ENCODE measurements at places on chromosomes 3 and 15.
A peak's percentile ranks its signal among the peaks of the same experiment; 100 is the strongest.

DNA sequence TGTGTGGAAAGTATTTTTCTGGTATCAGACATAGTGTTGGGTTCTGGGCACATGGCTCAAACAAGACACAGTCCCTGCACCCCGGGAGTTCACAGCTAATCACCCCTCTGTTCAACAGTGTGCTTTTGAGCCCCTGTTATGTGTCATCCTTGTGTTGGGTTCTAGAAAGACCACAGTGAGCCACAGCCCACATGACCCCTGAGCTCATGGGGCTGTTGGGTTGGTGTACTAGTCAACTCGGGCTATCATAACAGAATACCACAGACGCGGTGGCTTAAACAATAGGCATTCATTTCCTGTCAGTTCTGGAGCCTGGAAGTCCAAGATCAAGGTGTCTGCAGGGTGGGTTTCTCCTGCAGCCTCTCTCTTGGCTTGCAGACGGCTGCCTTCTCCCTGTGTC, 100.0 kb downstream of the DNAJB8 start:
- DNase-seq = no peak

DNA sequence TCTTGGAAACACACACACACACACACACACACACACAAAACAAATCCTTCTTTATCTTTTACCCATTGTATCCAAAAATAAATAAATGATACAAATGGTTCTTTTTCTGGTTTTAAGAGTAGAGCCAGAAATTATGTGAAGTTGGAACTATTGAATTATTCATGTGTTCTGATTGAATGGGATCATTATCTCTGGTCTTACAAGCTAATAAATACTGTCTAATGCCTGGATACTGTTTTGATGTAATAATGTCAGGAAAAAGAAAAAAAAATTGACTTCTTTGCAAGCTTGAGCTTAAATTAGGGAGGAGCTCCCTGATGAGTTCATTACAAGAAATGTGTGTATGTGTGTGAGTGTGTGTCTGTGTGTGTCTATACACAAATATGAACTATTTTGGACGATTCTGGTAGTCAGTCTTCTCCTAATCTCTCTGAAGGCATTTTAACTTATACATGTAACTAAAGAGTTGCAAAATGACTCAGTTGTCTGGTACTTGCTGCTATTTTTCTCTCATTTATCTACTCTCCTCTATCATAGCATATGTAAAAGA, 507.2 kb upstream of the AGTR1 start:
- DNase-seq = no peak

DNA sequence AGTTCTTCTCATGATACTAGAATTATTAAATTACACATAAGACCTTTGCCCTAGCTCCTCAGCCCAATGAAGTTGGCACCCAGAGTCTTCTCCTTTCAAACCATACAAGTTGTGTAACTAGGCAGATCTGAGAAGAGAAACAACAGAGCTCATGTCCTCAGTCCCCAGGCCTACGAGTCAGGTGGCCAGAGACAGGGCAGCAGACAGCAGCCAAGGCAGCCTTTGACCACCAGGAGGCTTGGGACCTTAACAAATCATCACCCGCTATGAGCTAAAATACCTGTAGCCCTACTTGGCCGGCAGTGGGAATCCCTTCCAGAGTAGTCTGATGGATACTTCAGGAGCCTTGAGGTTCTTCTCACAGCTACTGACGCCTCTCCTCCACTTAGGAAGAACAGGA, 18.3 kb downstream of the STIMATE start:
- DNase-seq = no peak

GRCh38 chr15:59976480-59977271, 27.4 kb upstream of the FOXB1 start:
- no peak for DNase-seq

DNA sequence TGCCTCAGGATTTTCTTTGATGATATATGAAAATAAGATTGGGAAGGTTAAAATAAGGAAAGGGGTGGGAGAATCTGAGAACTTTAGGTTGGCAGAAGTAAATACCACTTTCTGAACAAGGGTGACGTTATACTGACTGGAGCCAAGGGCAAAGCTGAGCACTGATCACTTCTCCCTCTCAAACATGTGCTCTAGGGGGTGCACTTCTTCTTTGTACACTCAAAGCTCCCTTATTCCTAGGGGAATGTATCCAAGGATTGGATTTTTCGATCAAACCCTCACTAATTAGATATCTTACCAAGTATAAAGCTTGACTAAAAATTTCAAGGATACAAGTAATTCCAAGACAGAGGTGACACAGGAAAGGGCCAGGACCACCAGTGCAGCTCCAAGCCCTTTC, 243.9 kb upstream of the UMPS start:
- DNase-seq = no peak

- no peak for DNase-seq
Observed at GRCh38 chr15:70962084-70962483, 69.5 kb downstream of the LRRC49 start.

GRCh38 chr3:177459401-177459800, 262.1 kb upstream of the TBL1XR1 start:
- no peak for DNase-seq

DNA sequence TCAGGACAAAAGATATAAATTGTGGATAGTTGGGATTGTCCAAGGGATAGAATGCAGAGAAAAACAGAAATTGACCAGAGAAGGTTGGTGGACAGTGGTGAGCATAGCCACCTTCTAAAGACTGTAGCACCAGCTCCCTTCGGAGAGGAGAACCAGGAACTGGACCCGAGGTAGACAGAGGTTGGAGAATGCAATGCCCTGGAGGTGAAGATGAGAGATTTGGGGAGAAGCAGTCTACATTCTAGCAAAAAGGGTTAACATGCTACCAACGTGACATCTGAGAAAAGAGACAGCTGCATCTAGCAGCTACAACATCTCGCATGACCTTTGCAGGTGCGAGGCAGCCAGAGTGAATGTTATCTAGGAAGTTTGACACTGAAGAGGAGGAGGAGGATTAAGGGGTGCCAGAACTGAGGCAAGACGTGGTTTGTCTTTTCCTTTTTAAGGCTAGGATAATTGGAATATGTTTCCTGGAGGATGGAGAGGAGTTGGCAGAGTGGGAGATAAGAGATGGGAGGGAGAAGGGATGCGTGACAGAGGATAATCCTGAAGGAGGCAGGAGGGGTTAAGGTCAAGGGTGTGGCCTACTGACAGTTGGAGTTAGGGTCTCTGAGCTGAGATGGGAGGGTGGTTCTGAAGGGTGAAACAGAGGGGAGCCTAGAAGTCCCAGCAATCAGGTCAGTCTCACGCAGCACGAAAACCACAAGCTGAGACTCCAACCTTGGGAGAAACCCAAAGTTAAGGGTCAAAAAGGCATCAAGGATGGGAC, 103.7 kb upstream of the NR2E3 start:
- DNase-seq = no peak

GRCh38 chr3:13077431-13078162, 4.4 kb upstream of the IQSEC1 start:
- DNase-seq = peak; percentile 51

- DNase-seq = no peak
Observed at GRCh38 chr3:75171630-75172230, 492.4 kb upstream of the FRG2C start.

- no peak for DNase-seq
Observed at GRCh38 chr3:20325563-20325962, 139.6 kb upstream of the SGO1 start.

DNA sequence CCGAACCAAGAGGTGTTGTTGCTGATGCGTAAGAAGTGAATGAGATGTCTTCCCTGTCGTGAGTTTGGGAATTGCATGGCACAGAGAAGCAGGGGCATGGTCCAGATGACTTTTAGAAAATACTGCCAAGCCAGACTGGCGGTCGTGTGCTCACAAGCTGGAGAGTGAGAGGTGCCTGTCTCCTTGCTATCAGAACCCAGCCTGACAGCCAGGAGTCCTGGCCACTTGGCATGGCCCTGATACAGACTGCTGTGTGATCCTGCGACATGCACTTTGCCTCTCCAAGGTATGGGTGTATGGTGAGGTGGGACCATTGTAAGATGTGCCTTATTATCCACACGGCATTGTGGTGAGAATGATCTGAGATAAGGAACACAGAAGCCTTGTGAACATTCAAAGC, 93.0 kb downstream of the SMAD3 start:
- DNase-seq = no peak

DNA sequence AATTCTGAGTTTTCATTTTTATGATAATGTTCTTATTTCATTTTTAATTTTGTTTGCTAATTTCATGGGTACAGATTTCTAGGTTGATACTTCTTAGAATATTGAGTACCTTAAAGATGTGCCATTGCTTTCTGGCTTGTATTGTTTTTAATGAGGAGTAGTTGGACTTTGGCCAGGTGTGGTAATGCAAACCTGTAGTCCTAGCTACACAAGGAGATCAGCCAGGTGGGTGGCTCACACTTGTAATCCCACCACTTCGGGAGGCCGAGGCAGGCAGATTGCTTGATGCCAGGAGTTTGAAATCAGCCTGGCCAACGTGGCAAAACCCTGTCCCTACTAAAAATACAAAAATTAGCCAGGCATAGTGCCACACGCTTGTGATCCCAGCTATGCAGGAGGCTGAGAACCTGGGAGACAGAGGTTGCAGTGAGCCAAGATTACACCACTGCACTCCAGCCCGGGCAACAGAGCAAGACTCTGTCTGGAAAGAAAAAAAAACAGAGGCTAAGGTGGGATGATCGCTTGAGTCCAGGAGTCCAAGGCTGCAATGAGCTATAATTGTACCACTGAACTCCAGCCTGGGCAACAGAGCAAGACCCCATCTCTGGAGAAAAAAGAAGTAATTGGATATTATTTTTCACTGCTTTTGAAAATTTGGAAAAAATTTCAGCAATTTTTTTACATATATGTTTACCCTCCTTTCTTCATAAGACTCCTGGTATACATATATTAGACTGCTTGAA, 198.0 kb downstream of the ALCAM start:
- no peak for DNase-seq

DNA sequence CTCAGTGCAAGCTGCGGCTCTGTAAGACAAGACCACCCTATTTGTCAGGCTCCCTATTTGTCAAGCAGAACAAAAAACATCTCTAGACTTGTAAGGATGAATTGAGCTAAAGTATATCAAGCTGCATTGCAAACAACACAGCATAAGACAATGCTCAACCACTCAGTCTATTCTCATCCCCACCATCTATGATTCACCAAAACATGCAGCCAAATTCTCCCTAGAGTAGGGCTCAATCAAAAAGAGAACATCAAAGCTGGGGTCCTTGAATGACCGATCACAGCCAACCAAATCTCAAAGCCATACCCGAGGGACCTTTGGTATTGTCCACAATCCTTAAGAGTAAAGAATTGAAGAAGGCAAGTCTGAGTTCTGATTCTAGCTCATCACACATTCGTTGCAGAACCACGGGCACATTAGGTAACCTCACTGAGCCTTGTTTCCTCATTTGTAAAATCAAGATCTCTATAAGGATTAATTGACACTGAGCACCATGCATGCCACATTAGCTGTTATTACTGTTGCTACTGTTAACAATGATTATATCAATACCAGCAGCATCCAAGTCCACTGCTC, 31.2 kb downstream of the RFTN1 start:
- no peak for DNase-seq

DNA sequence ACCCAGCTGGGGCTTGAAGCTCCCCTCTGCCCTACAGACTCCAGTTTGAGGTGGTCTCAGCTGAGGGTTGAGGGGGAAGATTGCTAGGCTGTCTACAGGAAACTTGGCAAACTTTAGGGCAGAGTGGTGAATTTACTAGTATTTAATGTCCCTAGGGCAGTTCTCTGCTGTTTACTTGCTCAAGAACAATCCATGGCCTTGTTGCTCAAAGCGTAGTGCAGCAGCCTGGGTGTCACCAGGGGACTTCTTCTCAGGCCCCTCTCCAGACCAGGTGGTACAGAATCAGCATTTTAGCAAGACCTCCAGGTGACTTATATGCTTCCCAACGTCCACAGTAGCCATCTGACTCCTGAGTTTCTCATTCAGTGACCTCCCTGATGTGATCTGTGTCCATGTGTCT, 188.9 kb downstream of the NR1D2 start:
- no peak for DNase-seq

- no peak for DNase-seq
Observed at GRCh38 chr3:10506696-10507095, 1.3 kb upstream of the ATP2B2 start.

- DNase-seq = no peak
Observed at GRCh38 chr3:139301183-139301582, 42.6 kb upstream of the MRPS22 start.

GRCh38 chr3:152471814-152472671, 203.3 kb downstream of the MBNL1 start:
- DNase-seq = peak; percentile 64

- no peak for DNase-seq
Observed at GRCh38 chr15:98506711-98507110, 141.6 kb upstream of the IGF1R start.

GRCh38 chr3:188352196-188352927, 198.4 kb downstream of the LPP start:
- no peak for DNase-seq

- no peak for DNase-seq
Observed at GRCh38 chr3:127799476-127800222, 22.7 kb downstream of the MGLL start.

GRCh38 chr3:25420885-25421284, 7.2 kb upstream of the RARB start:
- DNase-seq = no peak

GRCh38 chr15:74908635-74909034, 2.0 kb upstream of the FAM219B start:
- DNase-seq = no peak

DNA sequence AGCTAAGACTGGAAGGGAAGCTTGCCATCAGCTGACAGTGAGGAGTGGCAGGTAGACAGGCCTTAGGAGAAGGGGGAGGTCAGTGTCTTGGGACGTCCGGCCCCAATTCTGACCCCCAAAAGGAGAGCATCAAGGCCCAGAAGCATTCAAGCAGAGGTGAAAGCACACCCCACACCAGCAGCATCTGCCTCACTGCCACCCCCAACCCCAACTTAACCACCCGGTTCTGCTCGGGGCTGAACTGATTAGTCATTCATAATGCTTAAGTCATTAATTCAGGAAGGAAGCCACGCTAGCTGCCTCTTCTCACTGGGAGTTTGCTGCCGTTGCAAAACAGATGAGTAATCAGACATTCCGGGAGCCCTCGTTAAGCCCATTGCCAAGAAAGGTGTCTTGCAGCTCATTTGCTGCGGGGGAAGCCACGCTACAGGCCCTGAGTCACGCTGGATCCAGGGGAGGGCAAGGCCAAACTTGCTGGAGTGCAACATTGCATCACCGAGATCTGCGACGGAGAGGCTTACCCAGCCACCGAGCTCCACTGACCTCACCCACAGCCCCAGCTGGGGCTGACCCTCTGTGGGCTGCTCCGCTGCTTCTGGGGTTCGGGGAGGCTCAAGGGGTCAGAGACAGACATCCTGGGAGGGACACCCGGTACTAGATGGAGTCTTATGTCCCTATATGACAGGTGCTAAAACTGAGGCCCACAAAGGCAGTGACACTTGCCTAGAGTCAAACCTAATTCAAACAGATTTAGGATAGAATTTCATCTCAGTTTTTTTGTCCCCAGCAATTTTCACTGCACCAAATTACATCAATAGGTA, 46.4 kb upstream of the HES1 start:
- no peak for DNase-seq

Measured in NCI-H774 (cell line).